ENCODE measurements at places on chromosomes 2 and 18.

GRCh38 chr2:74957886-74958273 lies 563 bp upstream of the POLE4 start:
- DNase-seq = no peak

GRCh38 chr2:161147856-161148255 lies 12.4 kb upstream of the TANK start:
- DNase-seq = no peak

- no peak for DNase-seq
These were observed 69.6 kb upstream of the FAM237A start for GRCh38 chr2:206572725-206573124.

DNA sequence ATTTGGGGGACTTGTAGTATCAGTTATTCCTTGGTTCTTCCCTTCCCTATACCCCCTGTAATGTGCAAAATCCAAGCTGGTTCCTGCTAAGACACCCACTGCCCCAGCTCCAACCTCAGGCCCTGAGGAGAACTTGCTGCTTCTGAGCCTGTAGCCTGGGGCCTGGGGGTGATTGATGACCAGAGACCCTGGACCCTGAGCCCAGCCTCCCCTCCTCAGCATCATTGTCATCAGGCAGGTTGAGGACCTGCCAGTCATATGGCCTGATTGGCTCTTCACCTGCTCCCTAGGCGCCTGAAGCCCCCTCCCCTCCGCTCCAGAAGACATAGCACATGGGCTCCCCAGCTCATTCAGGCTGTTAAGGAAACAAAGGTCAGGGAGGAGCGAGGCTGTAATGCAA lies 73.8 kb upstream of the YWHAQ start:
- no peak for DNase-seq

GRCh38 chr2:204472375-204472774 lies 72.9 kb upstream of the PARD3B start:
- no peak for DNase-seq

GRCh38 chr2:241909769-241910168 lies 40.2 kb downstream of the RTP5 start:
- DNase-seq = no peak

DNA sequence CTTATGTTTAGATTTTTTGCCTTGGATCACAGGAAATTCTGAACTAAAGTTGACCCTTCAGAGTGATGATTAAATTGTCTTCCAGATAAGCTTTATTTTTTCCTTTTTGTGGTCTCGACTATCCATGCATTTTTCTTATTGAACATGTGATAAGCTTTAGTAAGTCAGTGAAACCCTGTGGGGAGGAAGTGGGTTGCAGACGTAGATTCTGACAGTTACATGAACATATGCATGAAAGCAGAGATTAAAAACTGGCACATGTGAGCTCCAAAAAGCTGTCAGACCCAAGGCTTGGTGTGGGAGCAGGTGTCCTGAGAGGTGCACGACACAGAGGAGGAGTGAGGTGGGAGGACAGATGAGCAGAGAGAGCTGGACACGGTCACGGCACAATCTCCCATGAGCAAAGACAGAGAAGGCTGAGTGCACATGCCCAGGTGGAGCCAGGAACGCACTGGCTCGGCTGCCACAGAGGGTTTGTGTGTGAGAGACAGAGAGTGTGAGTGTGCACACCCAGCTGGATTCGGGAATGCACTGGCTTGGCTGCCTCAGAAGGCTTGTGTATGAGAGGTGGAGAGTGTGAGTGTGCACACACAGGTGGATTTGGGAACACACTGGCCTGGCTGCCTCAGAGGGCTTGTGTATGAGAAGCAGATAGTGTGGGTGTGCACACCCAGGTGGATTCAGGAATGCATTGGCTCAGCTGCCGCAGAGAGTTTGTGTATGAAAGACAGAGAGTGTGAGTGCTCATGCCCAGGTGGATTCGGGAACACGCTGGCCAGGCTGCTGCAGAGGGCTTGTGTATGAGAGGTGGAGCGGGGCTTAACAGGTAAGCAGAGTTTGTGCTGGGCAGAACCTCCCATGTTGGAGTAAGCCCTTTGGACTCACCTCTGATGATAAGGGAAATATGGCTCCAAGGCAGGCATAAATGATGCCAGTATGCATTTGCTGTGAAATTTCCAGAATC lies 849.1 kb upstream of the SALL3 start:
- DNase-seq = no peak

DNA sequence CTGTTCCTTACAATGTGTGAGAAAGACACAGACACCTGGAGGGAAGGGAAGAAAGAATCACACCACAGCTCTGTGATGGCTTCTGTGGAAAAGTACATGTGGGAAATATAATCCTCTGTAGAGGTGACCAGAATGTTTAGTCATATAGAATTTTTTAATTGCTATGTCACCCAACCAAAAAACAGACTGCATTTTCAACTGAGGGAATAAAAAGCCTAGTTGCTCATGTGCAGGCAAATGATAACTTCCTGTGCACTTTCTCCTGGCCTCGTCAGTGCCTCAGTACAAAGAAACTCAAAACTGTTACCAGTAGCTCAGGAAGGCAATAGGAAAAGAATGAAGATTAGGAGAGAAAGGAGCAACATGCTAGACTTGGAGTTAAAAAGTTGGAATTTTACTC lies 326.8 kb downstream of the OSR1 start:
- no peak for DNase-seq

GRCh38 chr2:29317801-29318485 lies 202.7 kb downstream of the CLIP4 start:
- no peak for DNase-seq

DNA sequence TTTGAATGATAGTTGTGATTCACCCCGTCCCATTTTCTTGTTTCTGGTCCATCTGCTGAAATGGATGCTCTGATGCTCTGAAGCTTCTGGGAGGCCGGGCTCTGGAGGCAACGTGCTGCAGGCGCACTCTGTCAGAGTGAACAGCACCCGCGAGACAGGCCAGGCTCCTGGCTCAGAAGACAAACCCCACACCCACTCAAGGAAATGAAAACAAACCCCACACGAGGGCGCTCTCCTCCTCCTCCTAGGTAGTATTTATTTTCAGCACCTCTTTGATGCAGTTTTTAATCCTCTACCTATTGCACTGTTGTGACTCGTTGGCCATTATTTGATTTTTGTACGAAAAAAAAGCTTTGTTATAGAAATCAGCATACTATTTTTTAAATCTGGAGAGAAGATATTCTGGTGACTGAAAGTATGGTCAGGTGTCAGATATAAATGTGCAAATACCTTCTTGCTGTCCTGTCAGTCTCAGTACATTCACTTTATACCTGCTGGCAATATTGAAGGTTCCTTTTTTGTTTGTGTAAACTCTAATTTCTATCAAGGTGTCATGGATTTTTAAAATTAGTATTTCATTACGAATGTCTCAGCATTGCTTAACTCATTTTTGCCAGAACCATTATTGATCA lies 10.3 kb upstream of the CHST10 start:
- DNase-seq = peak; percentile 8

DNA sequence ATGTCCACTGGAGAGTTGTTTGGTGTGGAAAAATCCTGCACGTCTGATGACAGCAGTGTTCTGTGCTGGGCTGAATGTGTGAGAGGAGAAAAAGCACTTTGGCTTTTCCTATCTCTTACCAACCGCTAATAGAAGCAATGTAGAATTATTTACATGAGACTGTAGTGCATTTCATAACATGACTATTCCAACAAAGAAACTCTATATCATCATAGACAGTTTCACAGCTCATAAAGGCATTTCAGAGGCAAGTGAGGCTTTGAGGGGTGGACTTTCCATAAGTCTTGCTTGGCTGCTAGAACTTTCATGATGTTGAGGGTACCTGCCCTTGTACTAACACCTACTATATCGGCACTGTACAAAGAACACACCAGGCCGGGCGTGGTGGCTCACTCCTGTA lies 345.1 kb upstream of the RAB12 start:
- no peak for DNase-seq

DNA sequence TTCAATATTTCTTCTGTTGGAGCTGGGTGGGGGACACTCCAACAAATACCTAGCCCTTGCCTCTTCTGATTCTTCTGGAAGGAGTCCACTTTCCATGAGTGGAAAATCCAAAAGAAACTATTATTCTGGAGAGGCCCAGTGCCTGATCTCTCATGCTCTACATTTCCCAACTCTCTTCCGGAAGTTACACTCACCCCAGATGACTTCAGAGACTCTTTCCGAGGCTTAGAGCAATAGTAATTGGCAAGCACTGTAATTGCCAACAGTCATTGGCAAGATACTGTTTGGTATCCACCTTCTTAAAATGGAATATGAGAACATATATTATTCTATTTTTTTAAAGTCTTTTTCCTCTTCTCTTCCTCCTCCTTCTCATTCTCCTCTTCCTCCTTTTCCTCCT lies 60.5 kb upstream of the CYRIA start:
- DNase-seq = no peak

DNA sequence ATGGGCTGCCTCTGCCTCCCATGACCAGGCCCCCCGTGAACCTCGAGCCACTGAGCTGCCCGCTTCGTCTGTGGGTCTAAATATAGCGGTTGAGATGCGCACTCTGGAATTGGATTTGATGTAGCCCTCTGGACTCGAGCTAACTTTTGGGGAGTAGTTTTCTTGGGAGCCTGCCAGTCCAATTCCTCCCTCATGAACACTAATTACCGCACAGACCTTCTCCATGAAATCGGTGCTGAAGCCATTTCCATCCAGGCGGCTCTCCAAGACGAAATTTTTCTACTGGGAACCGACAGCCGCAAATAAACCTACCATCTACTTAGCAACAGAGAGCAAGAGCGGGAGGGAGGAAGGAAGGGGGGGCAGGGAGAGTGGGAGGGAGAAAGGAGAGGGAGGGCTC lies 63.6 kb downstream of the CELF4 start:
- DNase-seq = no peak

GRCh38 chr2:19272039-19272438 lies 86.4 kb downstream of the OSR1 start:
- DNase-seq = no peak

- no peak for DNase-seq
These were observed 237.2 kb upstream of the ETAA1 start for GRCh38 chr2:67159929-67160328.

DNA sequence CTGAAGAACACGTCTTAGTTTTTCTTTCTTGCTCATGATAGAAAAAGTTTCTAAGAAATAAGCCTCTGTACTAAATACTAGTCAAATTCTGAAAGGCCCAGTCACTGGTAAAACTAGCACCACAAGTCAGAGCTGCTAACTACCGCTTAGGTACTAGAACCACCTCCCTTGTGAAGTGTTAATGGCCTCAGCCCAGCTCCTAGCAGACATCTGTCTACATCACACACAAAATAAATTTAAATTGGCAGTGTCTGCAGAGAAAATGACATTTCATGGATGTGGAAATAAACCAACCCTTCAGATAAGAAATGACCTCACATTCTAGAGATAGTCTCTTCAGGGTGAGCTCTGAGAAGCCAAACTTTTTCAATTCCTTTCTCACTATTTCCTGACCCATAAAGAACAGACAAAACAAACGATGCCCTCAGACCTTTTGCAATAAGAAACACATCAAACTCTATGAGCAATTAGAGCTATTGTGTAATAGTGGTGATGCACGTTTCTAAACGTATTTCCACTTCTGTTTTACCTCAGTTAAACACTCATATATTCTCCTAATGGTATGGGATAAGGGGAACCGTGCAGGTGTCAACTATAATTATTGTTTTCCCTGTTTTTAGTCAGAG lies 70.3 kb upstream of the DSG1 start:
- peak; percentile 70 for DNase-seq

GRCh38 chr2:64311948-64312621 lies 141.9 kb upstream of the LGALSL start:
- DNase-seq = peak; percentile 71

GRCh38 chr2:663221-663620 lies 14.0 kb downstream of the TMEM18 start:
- DNase-seq = no peak

- DNase-seq = no peak
These were observed 95.4 kb downstream of the ITGB1BP1 start for GRCh38 chr2:9327873-9328352.

- DNase-seq = no peak
These were observed 173.8 kb upstream of the BCL2L11 start for GRCh38 chr2:110946902-110947301.

DNA sequence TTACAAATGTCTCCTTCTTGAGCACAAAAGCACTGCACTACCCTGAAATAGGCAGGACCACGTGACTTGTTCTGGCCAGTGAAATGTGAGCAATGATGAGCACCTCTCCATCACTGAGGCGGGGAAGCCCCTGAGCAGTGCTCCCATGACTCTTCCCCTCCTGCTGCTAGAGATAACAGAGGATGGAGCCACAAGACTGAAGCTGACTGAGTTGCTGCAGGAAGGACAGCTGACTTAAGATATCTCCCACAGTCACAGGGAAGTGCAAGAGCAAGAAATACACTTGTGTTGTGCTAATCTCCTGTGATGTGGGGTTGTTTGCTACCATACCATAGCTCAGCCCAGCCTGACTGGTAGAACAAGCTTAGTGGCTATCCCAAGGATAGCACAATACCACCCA lies 38.7 kb downstream of the STK39 start:
- peak; percentile 12 for DNase-seq

GRCh38 chr2:231565887-231566594 lies 26.6 kb upstream of the TEX44 start:
- DNase-seq = no peak

GRCh38 chr2:187529977-187530721 lies 24.1 kb downstream of the TFPI start:
- DNase-seq = no peak

GRCh38 chr2:31903109-31903780 lies 107.6 kb downstream of the MEMO1 start:
- DNase-seq = no peak

- no peak for DNase-seq
These were observed 104.2 kb upstream of the AGAP1 start for GRCh38 chr2:235389626-235390025.

GRCh38 chr2:219672406-219672805 lies 45.0 kb downstream of the SLC4A3 start:
- no peak for DNase-seq

GRCh38 chr2:58163913-58164312 lies 77.2 kb downstream of the FANCL start:
- no peak for DNase-seq

DNA sequence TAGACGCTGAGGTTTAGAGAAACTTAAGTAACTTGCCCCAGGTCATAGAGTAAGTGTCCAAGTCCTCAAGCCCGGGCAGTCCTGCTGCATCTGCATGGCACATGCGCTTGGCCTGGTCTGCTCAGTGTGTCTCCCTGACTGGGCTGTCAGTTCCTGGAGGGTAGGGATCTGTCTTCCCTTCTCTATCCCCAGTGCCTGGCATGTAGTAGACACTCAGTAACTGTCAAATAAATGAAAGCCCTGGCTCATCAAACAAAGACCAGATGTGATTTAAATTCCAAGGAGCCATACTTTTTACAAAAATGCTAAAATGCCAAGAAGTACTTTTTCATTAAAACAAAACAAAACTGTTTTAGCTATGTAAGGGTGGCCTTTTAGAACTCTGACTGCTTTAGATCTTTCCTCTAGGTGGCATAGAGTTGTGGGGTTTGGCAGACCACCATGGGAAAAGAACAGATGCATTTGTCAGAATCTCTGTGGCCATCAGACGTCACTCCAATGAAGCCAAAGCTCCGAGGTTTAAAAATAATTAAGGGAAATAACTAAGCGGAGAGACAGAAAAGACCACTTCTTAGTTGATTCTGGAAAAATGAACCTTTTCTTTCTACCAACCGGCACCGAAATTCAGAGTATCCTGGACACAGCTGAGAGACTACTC lies 34.0 kb downstream of the EPAS1 start:
- no peak for DNase-seq

- peak; percentile 78 for DNase-seq
These were observed 131.9 kb downstream of the GLI2 start for GRCh38 chr2:120867290-120868241.

Data from NCI-H226 (cell line).